ENCODE measurements at places on chromosomes 13 and 19.

GRCh38 chr13:27808851-27809550 is 16.7 kb downstream of the GSX1 start:
- DNase-seq: no peak

- DNase-seq: no peak
Observed at GRCh38 chr13:84377106-84377505, 494.8 kb upstream of the SLITRK1 start.

DNA sequence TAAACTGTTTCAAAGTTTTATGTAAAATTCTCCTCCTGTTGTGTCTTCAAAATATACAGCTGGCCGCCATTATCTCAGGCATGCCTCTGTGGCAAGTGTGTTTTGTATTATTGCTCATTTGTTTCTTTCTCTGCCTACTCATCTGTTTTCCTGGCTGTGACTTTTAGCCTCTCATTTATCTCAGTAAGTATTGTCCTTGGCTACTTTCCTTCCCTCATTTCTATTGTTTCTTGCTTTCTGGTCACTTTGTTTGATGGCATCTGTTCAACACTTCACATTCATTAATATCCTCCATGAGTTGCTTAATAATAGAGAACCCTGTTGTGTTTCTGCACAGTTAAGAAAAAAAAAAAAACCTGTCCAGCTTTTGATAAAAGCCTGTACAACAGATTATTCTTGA is 869.4 kb downstream of the PCDH17 start:
- DNase-seq: no peak

- no peak for DNase-seq
Observed at GRCh38 chr13:66087269-66087710, 1142.8 kb downstream of the PCDH9 start.

DNA sequence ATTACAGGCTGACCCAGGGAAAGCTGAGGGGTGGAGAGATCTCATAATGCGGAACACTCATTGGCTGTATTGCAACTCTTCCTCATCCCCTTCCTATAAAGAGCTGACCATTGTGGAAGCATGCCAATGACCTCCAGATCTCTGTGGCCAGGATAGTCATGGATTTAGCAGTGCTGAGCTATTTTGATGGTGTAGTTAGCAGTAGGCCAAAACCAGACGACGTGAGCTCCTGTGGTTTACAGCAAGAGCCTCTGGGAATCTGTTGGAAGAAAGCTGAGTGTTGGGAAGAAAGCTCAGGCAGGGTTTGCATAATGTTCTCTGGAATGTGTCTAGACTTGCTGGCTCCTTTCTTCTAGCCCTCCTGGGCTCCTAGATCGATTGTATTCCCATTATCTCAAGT is 187.5 kb upstream of the GPC6 start:
- no peak for DNase-seq

- DNase-seq: no peak
Observed at GRCh38 chr19:57171551-57172081, 4.3 kb upstream of the DUXA start.

GRCh38 chr13:21606251-21606650 is 2.3 kb upstream of the MICU2 start:
- DNase-seq: no peak

GRCh38 chr13:90709319-90709718 is 638.2 kb upstream of the MIR17HG start:
- DNase-seq: no peak

- DNase-seq: no peak
Observed at GRCh38 chr19:40530091-40530901, 46.4 kb upstream of the SHKBP1 start.

- no peak for DNase-seq
Observed at GRCh38 chr13:71830323-71830722, 36.7 kb downstream of the DACH1 start.

GRCh38 chr13:110107568-110108347 is 199.2 kb downstream of the COL4A1 start:
- DNase-seq: no peak

DNA sequence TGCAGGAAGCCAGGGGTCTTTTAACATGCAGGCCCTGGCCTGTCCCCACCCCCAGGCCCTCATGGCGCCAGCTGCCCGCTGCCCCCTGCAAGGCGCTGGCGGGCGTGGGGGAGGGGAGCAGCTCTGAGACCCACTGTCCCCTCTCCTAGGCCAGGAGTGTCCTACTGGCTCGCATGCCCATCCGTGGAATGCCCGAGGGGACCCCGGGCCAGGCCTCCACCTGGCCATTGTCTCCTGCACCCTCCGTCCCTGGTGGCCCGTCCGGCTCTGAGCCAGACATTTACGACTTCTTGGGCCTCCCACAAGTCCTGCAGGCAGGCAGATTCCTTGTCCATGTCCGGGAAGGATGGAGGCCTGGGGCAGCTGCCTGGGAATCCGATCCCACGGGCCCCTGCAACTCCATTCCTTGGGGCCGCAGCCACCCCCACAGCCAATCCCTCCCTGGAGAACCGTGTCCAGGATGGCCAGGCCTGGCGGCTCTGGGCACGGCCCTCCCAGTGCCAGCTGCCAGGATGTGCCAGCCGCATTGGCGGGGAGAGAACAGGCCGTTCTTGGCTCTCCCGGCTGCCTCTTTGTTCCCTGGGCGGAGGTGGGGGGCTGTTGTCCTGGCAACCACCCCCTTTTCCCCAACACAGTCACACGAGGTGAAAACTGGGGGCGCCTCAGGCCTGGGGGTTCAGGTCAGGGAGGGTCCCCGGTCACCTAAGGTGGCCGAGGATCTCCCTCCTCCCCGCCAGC is 10.5 kb upstream of the PLIN3 start:
- DNase-seq: no peak

DNA sequence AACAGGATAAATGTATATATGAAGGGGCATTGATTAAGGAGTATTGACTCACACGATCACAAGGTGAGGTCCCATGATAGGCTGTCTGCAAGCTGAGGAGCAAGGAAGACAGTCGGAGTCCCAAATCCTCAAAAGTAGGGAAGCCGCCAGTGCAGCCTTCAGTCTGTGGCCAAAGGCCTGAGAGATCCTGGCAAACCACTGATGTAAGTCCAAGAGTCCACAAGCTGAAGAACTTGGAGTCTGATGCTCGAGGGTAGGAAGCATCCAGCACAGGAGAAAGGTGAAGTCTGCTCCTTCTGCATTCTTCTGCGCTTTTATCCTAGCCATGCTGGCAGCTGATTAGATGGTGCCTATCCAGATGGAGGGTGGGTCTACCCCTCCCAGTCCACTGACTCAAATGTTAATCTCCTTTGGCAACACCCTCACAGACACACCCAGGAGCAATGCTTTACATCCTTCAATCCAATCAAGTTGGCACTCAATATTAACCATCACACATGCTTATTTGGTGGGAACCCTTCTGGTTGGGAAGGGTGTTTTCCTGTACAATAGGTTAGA is 55.1 kb downstream of the SLAIN1 start:
- DNase-seq: no peak

DNA sequence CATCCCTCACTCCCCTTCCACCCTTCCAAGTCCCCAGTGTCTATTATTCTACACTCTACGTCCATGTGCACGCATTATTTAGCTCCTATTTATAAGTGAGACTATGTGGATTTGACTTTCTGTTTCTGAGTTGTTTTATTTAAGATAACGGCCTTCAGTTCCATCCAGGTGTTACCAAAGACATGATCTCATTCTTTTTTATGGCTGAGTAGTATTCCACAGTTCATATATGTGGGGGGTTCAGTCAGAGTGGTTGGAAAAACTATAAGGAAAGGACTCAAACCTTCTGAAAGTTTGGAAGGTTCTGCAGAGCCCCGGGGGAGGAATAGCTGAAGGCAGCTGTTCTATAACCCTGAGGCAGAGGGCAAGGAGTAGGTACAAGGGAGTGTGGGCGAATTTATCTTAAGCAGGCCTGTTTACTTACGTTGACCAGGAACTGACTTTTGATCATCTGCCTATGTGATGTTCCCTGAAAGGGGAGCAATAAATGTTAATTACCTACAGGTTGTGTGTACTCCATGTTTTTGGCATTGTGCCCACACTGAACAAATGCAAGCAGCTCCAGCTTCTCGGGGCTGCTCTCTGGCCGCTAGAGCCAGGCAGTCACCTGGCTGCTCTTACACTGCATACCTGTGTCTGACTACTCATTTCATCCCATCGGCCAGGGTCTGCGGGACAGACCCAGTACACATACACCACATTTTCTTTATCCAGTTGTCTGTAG is 13.5 kb upstream of the ADGRE1 start:
- DNase-seq: no peak

- no peak for DNase-seq
Observed at GRCh38 chr19:38386971-38387549, 774 bp downstream of the GGN start.

GRCh38 chr19:48629297-48629598 is 7.9 kb downstream of the DBP start:
- DNase-seq: no peak

GRCh38 chr13:23609874-23610576 is 39.8 kb downstream of the TNFRSF19 start:
- DNase-seq: no peak

DNA sequence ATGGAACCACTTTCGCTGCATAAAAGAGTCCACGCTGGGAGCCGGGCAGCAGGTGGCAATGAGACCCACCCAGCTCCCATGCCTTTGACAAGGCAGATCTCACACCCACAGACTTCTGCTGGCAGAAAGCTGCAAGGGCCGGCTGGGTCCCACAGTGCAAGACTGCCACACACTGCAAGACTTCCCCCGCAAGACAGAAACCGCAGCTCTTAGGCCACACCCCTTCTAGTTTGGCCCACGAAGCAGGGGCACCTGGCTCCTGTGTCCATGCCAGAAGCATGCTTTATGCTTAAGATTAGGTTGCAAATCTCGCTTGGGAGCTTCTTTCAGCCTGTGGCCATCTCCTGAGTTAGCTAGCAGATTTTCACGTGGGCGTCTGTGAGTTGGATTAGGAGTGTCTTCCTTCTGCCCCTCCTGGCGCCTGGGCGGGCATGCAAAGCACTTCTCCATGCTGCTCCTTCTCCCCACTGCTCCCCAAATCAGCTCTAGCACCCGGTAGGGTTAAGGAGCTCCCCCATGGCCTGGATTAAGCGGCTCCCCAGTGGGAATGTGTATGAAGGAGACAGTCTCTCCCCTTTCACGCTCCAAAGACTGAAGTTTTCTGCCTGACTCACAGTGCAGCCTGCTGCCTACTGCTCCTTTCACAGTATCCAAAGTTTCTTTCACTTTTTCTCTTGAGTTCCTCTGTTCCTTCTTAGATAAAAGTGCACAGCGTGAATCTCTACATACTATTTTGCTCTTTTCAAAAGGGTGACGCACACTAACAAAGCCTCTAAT is 17.7 kb downstream of the GPC6 start:
- no peak for DNase-seq

DNA sequence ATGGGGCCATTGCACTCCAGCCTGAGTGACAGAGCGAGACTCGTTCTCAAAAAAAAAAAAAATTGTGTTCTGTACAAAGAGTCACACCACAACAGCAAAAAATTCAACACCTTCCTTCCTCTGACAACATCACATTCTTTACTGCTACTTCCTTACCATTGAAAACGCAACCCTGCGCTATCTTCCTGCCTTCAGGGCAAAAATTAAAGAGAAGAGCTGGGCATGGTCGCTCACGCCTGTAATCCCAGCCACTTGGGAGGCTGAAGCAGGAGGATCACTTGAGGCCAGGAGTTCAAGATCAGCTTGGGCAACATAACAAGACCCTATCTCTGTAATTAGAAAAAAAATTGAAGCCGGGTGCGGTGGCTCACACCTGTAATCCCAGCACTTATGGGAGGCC is 9.4 kb upstream of the ZNF444 start:
- no peak for DNase-seq

DNA sequence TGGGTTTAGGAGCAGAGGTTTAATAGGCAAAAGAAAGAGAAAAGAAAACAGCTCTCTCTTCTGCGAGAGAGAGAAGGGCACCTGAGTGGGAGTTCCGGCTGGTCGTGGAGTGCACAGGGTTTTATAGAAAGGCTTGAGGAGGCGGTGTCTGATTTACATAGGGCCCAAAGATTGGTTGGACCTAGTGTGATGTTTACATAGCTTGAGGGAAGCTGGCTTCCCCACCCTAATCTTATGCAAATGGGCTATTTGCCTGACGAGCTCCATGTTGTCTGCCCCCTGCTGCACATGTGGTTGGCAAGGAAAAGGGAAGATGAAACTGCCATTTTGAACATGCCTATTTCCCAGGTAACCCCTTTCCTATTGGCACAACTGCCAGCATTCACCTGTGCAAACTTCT is 21.5 kb upstream of the MEDAG start:
- DNase-seq: no peak

DNA sequence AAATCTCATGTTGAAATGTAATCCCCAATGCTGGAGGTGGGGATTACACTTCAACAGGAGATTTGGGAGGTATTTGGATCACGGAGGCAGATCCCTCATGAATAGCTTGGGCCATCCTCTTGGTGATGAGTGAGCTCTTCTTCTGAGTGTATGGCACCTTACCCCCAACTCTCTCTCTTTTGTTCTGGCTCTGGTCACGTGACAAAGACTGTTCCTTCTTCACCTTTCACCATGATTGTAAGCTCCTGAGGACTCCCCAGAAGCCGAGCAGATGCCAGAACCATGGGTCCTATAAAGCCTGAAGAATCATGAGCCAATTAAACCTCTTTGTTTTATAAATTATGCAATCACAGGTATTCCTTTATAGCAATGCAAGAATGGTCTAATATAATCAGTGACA is 684.2 kb downstream of the LIG4 start:
- no peak for DNase-seq

DNA sequence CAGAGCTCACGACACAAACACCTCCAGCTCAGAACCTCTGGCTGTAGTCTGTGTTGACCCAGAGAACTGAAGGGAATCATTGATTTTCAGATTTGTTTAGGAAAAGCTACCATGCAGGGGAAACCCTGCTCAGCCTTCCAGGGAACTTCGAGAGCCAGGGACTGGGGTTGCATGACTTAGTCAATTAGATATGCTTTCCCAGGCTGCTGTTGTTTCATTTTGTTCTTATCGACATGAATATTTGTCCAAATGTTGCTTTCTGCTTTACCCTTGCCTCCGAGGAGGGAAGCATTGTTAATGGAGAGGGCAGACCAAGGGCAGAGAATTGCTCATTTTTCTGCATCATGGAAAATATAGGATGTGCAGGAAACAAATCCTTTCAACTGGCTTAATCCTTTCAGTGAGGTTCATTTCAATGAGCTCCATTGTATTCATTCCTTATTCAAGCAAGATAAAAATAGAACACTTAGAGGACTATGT is 82.5 kb downstream of the KLF5 start:
- no peak for DNase-seq

GRCh38 chr19:4391306-4391693 is 9.0 kb downstream of the SH3GL1 start:
- no peak for DNase-seq

GRCh38 chr13:34993470-34993869 is 51.4 kb downstream of the NBEA start:
- DNase-seq: no peak

GRCh38 chr19:1057176-1057855 is 9.7 kb upstream of the ARHGAP45 start:
- peak; percentile 60 for DNase-seq

- DNase-seq: peak; percentile 69
Observed at GRCh38 chr19:45569619-45570421, 14.8 kb downstream of the OPA3 start.

DNA sequence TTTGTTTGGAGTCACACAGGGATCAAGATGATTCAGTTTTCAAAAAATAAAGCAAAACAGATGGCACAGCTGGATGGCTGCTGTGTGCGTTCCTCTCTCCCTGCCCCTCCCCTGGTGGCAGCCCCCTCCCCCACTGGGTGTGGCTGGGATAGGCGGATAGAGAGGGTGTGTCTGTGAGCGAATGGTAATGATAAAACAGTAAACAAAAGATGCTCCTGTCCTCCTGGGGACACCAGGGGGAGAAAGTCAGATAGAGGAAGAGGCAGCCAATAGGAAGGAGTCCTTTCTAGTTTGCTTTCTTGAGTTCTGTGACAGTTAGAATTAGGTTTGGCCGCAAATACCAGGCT is 6.5 kb downstream of the TMEM255B start:
- DNase-seq: no peak

GRCh38 chr13:89923736-89924135 is 1423.8 kb upstream of the MIR17HG start:
- DNase-seq: no peak

Measured in activated CD4-positive, alpha-beta T cell treated with anti-CD3 and anti-CD28 coated beads, Interleukin-2, Interleukin-6, amounts not matched to agents 100 ng/mL and 50 ng/mL, durations not matched to agents 16 hours and 8 hours (primary cell).